ENCODE measurements at places on chromosomes 16 and 17. TPM values are rescaled to one million over a fixed set of nuclear protein-coding genes. Genes with fewer than 3 reads are reported as not detected.
A peak's percentile ranks its signal among the peaks of the same experiment; 100 is the strongest.

Gene GCGR
- polyA plus RNA-seq: not detected

- DNase-seq: no peak
Measured at GRCh38 chr16:52254746-52255145, 292.2 kb downstream of the TOX3 start.

- no peak for DNase-seq
Measured at GRCh38 chr16:72805486-72805885, 242.4 kb downstream of the ZFHX3 start.

Gene TMC5
- polyA plus RNA-seq: not detected

GRCh38 chr17:63537001-63537400, 13.3 kb upstream of the DCAF7 start:
- DNase-seq: no peak

- no peak for DNase-seq
Measured at GRCh38 chr16:11620243-11621003, 33.7 kb upstream of the LITAF start.

- peak; percentile 9 for DNase-seq
Measured at GRCh38 chr16:55672471-55672870, 16.7 kb downstream of the SLC6A2 start.

Gene KIF2B
- polyA plus RNA-seq: not detected

- DNase-seq: peak; percentile 14
Measured at GRCh38 chr17:13995856-13996271, 73.4 kb upstream of the COX10 start.

GRCh38 chr17:57671667-57672632, 73.1 kb downstream of the CCDC182 start:
- peak; percentile 13 for DNase-seq

- no peak for DNase-seq
Measured at GRCh38 chr17:58307468-58308172, 21.0 kb downstream of the TSPOAP1 start.

Gene RAB40B
- 4.9 TPM for polyA plus RNA-seq

DNA sequence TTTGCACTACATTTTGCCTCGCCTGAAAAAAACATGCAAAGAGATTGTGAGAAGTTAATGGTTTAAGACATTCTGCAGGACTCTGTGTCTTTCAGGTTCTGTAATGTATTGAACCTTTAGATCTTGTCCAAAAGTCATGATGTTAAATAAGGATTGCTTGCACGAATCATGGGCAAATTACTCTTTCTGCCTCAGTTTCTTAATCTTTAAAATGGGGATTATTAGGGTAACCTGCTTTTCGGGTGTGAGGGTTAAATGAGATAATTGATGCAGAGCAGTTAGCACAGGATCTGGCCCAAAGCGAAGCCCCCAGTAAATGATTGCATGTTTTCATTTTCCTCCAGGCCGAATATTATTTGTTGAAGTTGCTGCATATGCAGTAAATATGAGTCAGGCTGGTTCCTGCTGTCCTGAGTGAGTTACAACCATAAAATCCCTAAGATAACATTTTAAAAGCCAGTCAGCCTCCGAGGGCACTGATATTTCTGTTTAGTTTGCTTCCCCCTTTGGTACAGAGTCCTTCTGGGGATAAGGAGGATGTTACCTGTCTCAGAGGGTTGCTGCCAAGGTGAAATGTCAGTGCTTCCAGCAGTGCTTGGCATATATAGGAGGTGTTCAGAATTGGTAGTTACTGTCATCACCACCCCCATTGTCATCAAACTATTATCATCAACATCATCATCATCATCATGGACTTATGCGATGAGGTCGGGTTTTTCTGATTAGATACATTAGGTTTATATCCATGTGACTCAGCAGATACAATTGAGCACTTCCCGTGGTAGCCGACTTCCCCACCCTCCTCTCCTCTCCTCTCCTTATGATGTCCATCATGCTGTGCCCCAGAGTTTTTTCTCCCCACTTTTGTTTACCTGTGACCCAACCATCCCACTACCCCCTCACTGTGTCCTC, 20.6 kb upstream of the ARHGAP17 start:
- no peak for DNase-seq

DNA sequence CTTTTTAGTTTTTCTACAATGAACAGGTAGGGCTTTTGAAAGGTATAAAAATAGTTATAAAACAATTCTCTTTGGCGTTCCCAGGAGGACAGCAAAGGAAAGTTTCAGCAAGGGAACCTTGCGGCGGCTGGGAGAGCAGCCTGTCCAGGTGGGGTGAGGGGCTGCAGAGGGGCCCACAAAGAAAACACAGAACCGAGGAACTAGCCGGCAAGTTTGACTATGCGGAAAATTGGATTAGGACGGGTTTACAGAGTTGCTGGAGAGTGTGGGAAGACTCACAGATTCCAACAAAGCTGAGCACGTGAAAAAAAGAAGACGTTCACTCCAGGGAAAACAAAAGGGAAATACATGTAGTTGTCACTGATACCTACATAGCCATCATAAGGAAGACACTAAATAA, 40.2 kb upstream of the METTL16 start:
- DNase-seq: no peak

Gene KLHL11
- 5.5 TPM for polyA plus RNA-seq

- no peak for DNase-seq
Measured at GRCh38 chr16:57630931-57631845, 2.8 kb downstream of the ADGRG1 start.

Gene CCDC200
- polyA plus RNA-seq: not detected

DNA sequence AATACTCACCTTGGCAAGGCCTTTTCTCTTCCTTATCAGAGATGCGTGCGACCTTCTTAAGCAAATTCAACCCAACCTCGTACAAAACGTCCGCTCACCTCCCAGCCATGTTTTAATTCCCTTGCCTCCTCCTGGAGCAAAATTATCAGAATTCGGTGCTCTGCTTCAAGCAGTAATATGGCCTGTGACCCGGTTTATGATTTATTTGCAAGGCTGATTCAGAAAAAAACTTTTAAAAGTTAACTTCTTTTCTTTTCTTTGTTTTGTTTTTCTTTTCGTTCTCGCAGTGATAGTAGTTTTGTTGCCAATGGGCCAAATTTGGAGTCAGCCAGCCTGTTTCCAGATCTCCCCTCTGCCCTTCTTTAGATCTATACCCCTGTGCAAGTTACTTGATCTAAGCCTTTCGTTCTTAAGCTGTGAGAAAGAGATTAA, at the start of gene PHLPP2:
PHLPP2 (minus strand) TSS at position 382 of the 432 bp plus-strand sequence. CDS start 9,906 bp downstream, outside the sequence.
- DNase-seq: no peak

DNA sequence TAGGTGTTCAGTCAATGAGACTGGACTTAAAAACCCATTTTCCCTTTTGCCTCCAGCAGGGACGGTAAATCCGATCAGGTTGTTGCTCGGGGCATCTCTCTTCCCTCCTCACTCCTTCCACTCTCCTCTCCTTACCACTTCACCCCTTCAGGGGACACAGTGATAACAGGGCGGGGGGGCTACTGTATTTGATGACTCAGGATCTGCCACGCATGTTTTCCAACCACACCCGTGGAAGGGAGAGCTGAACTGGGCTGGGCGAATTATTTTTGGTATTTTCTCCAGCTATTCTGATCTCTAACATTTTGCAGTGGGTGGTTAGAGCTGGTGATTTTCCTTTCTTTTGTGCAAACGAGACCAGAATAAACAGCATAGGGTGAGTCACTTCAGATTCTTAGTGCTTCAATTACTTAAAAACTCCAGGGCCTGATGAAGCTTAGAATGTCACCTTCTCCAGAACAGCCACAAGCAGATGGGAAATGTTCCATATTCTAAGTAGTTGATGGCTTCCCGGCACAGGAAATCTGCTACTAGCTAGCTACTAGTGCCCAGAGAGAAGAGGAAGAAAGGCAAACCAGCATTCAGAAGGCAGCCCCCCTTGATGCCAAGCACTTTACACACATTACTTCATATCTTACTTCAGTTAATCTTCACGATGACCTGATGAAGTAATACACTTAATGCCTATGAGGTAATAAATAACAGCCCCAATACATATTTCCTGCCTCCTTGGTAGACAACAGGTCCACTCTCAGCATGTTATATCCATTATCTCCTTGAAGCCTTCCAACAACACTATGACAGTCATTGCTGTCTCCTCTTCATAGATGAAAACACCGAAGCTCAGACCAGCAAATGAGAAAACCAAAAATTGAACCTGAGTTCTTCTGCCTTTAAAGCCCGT, 74.1 kb downstream of the ASIC2 start:
- DNase-seq: peak; percentile 14

DNA sequence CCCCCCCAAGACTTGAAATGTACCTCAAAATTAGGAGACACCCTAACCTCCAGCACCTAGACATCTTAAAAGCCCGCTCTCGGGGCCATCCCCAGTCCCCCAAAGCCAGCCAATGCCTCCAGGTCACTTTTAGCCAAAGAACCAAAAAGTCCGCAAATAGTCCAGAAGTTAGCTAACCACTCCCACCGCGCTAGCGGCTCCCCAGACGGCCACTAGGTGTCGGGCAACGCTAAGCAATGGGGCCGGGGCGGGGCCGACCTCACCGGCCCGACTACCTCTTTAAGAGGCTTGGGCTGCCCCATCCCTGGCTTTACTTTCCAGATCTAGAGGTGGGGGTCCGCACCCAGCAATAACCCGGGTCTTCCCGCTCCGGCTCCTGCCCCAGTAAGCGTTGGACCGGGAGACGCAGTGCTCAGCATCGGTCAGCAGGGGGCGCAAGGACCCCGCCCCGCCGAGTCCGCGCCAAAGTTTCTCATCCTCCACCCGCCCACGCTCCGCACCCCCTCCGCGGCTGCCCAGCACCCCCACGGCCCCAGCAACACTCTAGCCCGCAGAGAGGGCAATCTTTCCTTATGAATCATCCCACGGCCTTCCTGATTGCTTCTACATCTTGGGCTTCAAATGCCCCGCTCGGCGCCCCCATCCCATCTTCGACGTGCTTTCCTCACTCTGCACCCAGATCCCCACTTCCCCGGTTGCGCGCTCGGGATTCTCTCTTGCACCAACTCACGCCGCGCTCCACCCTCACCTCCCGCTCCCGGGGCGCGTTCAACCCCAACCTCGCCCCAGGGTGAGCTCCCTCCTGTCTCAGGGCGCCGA, 765 bp downstream of the COL1A1 start:
- no peak for DNase-seq

Gene CCL7
- polyA plus RNA-seq: 0.87 TPM

DNA sequence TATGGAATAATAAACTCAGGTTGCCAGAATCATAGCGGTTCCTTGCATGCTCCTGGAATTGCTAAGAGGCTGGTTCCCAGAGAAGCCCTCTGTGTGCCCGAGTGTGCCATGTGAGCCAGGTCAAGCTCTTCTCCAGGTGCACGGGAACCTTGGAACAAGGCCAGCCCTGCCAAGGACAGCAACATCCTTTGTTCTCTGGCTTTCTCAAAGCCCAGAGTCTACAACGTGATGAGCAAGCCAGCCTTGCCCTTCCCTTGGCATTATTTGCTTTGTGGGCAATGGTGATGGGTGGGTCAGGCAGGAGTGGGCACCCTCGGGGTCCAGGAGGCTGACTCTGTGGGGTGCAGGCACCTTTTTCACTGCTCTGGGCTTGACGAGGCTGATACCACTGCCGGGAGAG, 14.2 kb upstream of the SEC14L1 start:
- DNase-seq: no peak

- no peak for DNase-seq
Measured at GRCh38 chr17:32287804-32288511, 22.3 kb downstream of the RHBDL3 start.

GRCh38 chr17:9987779-9988585, 82.9 kb upstream of the RCVRN start:
- DNase-seq: no peak

Gene KCNJ18
- not detected for polyA plus RNA-seq

DNA sequence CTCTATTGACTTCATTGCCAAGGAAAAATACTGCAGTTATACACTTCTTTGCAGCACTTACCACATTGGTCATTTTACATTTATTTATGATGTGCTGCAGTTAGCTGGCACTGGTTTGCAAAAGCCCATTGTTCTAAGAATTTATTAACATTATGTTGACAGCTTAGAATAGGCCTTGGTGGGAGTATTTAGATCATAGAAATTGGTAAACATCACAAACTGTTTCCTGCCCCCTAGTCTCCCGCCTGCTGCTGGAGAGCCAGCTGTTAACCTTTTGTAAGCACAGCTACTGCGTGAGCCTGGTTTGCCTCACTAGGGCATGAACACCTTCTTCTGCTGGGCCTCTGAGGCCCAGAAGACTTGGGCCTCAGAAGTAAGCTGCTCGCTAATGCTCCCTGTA, 651.4 kb upstream of the GOT2 start:
- no peak for DNase-seq

DNA sequence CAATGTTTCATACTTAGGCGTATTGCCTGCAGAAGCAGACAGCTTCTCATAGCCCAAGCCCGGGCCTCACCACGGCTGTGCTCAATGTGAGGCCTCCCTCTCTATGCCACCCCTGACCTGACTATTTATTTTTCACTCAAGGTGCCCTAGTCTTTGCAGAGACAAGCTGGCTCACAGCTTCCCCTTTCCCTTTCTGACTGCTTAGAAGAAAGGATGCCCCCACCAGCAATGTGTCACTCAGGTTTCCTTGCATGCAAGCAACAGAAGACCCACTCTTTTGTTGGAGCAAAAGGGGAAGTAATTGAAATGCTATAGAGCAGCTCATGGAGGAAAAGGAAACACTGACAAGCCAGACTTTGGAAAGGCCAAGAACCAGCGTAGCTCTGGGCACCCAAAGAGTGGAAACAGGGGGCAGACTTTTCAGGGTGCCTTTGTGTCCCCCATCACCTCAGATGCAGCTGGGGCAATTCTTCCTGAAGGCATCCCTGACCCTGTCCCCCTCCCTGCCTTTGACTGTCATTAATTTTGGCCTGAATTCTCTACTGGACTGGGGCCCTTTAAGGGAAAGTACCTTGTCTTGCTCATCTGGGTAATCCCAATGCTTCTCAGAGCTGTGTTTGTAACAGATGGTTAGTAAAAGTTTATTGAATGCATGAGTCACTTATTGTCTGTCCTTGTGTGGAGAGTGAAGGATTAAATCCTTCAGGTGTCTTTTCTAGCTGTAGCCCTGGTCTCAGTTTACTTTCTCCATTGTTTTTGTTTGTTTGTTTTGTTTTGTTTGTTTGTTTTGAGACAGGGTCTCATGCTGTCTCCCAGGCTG, 17.8 kb downstream of the RGS9 start:
- DNase-seq: no peak

GRCh38 chr16:65318138-65318537, 196.3 kb upstream of the CDH11 start:
- no peak for DNase-seq

Gene GDPD1
- 0.86 TPM for polyA plus RNA-seq

GRCh38 chr17:17420082-17420481, 56.7 kb upstream of the MED9 start:
- no peak for DNase-seq

DNA sequence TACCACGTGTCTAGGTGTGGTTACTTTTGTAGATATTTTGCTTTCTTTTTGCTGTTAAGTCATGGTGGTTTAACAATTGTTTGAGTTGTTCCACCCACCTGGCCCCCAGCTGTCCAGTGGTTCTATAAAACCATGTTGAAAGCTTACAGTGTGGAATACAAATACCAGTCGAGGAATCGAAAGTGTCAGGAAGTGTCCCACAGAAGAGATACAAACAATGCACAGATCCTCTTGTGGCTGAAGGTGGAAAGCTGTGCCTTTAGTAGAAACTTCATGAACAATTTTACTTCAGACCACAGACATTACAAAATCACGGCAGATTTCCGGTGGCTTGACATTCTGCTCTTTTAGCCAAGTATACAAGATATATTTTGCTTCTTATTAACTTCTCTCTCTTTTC, 782.4 kb upstream of the SOX9 start:
- DNase-seq: no peak

Gene TBC1D3
- not detected for polyA plus RNA-seq

All from BJ (cell line).